Adrenal gland (tissue), 19 donors: ENCODE measurements at places on chromosomes 6 and 20. TPM values are rescaled to one million over a fixed set of nuclear protein-coding genes. Genes with fewer than 3 reads are reported as not detected.

The SLC17A9 gene
- 2.8 TPM for total RNA-seq

The OTOR gene
- not detected for total RNA-seq

The BTNL2 gene
- total RNA-seq, result 0.31 TPM

The PRPH2 gene
- total RNA-seq, result 2.5 TPM

The PHACTR1 gene
- 4.2 TPM for total RNA-seq

The IYD gene
- total RNA-seq, result 0.95 TPM

The TRIM40 gene
- not detected for total RNA-seq

DNA sequence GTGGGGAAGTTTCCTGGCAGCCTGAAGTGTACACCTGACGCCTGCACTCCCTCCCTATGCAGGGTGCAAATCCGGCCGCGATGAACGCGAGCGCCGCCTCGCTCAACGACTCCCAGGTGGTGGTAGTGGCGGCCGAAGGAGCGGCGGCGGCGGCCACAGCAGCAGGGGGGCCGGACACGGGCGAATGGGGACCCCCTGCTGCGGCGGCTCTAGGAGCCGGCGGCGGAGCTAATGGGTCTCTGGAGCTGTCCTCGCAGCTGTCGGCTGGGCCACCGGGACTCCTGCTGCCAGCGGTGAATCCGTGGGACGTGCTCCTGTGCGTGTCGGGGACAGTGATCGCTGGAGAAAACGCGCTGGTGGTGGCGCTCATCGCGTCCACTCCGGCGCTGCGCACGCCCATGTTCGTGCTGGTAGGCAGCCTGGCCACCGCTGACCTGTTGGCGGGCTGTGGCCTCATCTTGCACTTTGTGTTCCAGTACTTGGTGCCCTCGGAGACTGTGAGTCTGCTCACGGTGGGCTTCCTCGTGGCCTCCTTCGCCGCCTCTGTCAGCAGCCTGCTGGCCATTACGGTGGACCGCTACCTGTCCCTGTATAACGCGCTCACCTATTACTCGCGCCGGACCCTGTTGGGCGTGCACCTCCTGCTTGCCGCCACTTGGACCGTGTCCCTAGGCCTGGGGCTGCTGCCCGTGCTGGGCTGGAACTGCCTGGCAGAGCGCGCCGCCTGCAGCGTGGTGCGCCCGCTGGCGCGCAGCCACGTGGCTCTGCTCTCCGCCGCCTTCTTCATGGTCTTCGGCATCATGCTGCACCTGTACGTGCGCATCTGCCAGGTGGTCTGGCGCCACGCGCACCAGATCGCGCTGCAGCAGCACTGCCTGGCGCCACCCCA is 1.2 kb downstream of the GPR6 start:
- no peak for DNase-seq

- peak; percentile 74 for DNase-seq
These were observed 27.5 kb downstream of the EPB41L1 start for GRCh38 chr20:36181934-36182603.

DNA sequence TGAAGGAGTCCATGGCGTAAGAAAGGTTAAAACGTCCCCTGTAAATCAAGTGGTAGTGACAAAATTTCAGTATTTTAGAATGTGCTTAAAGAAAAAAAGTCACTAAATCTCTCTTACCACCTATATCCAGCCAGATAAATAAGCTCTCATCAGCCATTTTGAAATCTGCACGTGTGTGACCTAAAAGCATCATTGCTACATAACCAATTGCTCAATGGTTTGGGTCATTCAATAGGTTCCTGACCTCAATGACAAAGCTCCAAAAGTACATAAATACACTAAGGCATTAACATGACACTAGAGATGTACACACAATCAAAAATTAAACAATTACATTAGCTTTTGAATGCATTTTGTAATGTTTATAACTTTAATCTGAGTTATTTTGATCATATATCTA is 272.4 kb downstream of the GMDS start:
- DNase-seq, result no peak

DNA sequence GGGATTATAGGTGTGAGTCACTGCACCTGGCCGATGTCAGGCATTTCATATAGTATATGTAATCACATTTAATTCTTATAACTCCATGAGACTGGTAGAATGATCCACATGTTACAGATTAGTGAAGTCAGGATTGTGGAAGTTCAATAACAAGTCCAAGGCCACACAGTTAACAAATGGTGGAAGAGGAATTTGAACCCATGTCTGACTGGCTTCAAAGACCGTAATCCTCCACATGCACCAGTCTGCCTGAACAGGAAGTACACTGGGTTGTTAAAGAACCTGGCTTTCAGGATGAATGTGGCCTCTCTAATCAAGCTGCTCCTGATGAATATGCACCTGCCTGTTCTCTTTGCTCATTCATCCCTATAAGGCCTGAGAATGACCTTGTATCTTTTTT is 122.0 kb upstream of the HDAC2 start:
- DNase-seq, result no peak

- no peak for DNase-seq
These were observed 27.0 kb upstream of the MDGA1 start for GRCh38 chr6:37724530-37725220.

DNA sequence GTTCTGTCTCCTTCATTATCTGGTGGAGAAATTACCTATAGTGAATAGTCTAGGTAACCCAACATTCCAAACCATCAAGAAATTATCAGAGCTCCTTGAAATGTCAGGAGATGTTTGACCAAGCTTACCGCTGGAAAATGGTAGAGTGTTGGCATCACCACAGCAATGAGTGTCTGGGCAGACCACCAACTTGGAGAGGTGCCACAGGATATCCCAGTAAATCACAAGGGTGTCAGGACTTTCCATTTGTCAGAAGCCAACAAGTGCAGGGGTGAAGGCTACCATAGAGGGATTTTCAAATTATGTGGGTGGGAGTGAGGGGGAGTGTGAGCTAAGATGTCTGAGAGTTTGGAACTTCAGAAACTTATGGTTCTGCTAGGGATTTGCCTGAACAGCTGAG is 73.2 kb downstream of the VGLL2 start:
- peak; percentile 12 for DNase-seq

GRCh38 chr6:14273191-14273590 is 155.6 kb downstream of the CD83 start:
- DNase-seq, result no peak

- no peak for DNase-seq
These were observed 13.7 kb downstream of the BTN3A1 start for GRCh38 chr6:26415791-26416190.

DNA sequence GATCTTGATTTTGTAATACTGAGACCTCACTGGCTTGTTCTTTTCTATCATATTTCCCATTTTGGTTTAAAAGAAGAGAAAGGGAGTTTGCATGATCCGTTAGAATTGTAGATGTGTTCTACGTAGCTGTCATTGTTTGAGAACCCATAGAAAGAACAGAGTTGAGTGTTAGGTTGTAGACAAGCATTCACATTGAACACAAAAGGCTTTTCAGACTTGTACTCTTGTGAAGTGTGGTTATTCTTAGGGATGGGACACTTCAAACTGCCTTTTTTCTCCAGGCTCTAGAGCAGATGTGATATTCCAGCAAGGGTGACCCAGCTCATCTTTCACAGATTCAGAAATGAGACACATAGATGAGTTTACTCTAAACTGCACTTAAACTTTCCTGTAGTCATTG is 19.9 kb downstream of the FOXO3 start:
- DNase-seq, result no peak

DNA sequence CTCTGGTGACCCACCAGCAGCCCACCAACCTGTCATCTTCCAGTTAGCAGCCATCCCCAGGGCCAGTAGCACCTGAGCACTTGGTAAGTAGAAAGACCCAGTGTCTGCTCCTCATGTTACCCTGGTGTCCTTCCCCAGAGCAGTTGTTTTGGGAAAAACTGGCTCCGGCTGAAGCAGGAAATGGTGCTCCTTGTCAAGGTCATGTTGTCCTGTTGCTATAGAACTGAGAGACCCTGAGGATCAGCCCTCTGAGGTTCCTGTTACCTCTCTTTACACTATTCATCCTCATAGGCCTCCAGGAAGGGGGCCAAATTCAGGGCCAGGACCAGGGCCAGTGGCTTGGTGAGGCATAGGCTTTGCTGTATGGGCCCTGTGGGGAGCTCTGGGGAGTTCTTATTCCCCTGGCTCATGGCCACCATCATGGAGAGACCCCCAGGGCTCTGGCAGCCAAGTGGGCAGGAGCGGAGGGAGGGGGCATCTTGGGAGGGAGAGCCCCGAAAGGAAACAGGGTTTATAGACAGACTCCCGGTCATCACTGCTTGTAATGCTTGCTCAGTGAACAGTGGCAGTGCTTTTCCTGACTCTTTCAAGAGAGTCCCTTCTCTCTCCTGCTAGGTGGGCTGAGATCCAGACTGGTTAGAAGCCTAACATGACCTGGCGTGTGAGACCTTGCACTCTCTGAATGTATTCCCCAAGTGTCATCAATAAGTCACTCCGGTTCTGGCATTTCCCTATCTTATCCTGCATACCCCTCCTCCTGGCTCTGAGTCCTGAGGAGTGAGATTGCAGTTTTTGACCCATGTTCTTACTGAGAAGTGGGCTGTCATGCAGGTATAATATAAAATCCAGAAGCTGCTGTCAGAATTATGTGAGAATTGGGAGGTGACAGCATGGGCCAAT is 50.7 kb downstream of the PPARD start:
- no peak for DNase-seq

GRCh38 chr6:158772851-158773371 is 46.3 kb downstream of the EZR start:
- no peak for DNase-seq

- DNase-seq, result no peak
These were observed 28.4 kb upstream of the FRMD1 start for GRCh38 chr6:168107191-168107983.

GRCh38 chr6:48961781-48962415 is 501.2 kb downstream of the MMUT start:
- no peak for DNase-seq

DNA sequence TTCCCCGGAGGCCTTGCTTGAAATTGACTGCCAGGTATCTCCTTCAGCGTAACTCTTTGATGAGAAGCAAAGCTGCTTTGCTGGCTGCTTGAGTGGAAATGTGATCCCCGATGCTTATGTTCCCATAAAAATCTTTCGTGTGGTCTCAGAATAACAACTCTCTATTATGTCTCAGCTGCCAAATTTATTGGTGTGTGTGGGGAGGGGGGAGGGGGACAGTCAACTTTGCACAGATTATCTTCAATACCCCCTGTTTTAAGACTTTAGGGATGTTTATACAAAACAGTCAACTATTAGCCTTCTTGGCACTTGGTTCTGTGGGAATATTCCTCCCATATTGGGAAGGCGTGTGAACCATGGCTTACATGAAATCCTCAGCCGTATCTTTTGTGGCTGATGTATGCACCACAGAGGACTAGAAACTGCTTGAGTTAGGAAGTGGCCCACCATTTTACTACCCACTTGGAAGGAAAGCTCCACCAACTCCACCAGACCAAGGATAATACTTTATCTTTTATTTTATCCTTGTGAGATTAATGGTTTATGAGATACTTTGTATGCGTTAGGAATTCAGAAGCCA is 101.5 kb upstream of the SLC24A3 start:
- DNase-seq, result no peak

- DNase-seq, result no peak
These were observed 98.3 kb downstream of the CDH26 start for GRCh38 chr20:60056407-60057122.

DNA sequence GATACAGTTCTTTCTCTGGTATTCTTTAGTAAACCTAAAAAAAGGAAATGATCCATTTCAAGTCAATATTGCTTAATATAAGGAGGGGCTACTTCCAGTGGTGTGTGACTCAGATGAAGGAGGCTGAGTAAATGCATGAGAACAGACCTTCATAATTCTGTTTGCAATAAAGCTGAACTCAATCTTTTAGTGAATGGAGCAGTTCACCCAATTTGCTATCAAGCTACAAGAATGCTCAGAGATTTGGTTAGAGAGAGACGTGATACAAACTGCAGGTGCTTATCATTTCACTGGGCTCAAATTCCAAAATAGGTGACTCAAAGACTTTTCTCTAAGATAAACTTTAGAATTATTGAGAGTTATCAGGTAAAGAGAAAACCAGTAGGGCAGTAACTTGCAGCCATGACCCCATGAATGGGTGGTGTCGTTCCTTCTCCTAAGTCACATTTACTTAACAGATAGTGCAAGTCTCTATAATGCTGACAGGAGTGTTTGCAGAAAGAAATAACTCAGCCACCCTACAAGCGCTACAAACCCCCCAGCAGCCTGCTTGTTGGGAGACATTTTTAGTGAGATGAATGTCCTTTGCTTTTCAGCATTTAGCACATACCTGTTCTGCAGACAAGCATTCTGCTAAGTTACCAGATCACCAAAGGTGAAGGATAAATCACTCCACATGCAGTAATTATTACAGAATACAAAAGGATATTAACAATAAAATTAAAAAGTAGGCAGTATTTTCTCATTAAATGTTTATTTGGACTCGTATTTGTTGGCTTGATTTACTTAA is 16.4 kb upstream of the BLOC1S5 start:
- DNase-seq, result no peak

DNA sequence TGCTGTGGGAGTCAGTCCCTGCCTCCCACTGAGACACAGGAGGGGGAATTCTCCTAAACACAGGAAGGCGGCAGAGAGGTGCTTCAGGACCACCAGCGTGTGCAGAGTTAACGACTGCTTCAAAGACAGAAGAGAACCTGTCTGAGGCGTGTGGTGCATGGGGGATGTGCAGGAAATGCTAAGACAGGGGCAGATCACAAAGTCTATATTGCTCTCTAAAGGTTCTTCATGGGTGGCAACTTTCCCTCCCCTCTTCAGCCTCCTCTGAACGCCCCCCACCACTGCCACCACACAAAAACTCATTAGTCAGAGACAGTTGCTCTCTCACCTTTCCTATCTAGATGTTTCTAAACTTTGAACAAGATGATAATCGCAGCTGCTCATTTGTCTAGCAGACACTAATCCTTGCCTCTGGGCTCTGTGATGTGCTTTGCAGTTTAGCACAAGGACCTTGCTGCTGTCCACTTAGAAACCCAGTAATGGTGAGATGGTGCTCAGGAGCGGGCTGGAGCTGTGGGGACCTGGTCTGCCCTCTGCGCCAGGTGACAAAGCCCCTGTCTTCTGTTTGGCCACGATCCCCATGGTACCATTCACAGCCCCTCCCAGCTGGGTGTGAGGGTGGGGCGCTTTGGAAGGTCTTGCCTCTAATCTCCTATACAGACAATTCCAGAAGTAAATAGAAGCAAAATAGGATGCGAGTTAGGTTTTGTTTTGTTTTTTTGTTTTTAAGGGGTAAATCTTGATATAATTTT is 219.6 kb downstream of the NRN1 start:
- no peak for DNase-seq

DNA sequence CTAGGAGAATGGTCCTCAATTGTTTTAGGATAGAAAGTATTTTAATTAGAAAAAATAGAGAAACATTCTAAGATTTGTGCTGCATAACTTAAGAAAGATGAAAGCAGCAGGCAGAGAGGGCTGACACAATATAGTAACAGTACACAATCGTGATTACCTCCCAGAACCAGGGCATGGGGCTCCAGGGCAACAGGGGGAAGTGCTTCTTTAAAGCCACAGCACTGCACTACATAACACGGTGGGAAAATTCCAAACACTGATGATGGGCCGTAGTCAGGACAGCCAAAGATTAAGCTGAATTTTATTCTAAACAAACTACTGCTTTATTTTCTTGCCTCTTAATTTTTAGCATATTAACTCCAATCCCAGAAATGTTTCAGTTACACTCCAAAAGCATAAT is 14.4 kb downstream of the EXOC2 start:
- DNase-seq, result no peak

- DNase-seq, result no peak
These were observed 775 bp downstream of the PFDN4 start for GRCh38 chr20:54208548-54209176.

- no peak for DNase-seq
These were observed 71.9 kb downstream of the PTPN1 start for GRCh38 chr20:50582092-50582491.

GRCh38 chr6:158819977-158820622 is 932 bp upstream of the EZR start:
- DNase-seq, result no peak
